ENCODE measurements at places on chromosomes 3 and 15. TPM values are rescaled to one million over a fixed set of nuclear protein-coding genes. Genes with fewer than 3 reads are reported as not detected.

The LMLN gene
- total RNA-seq, result 3.4 TPM

The GRM7 gene
- not detected for total RNA-seq

The CHL1 gene
- total RNA-seq, result 0.39 TPM

The WDR76 gene
- total RNA-seq, result 15.8 TPM

The GPR171 gene
- total RNA-seq, result not detected

The CLSTN2 gene
- 0.24 TPM for total RNA-seq

The ZDHHC19 gene
- not detected for total RNA-seq

The NANOGP8 gene
- total RNA-seq, result not detected

The PRSS50 gene
- total RNA-seq, result not detected

The HDGFL3 gene
- total RNA-seq, result 24.4 TPM
